M059J (cell line): ENCODE measurements at places on chromosomes 12 and 14.

DNA sequence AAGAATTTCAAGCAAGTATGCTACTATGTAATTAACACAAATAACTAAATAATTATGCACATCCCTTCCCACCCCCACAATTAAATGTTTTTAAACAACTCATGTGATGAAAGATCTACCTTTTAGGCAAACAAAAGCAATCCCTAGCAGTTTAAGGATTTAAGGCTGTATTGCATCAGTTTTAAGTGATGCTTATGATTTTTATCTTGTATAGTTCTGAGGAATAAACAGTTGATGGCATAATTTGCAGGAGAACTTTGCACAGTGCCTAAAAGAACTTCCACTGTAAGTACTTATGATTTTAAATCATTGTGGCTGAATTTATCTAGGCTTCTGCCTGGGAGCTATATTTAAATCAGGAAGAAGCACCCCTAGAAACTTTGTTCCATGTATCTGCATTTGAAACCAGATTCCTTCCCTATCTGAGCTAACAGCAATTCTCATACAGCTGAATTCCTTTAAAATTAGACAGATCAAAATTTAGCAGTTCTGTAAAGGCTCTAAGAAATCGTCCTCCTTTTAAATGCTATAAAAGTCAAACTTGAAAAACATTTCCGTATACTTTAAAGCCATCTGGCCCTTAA lies 388.6 kb downstream of the BCAT1 start:
- DNase-seq = peak; percentile 9

GRCh38 chr12:52310622-52311284 lies 10.4 kb downstream of the KRT83 start:
- peak; percentile 59 for DNase-seq

GRCh38 chr14:63472986-63473788 lies 70.0 kb downstream of the PPP2R5E start:
- no peak for DNase-seq

- DNase-seq = peak; percentile 68
Measured at GRCh38 chr14:92986254-92987147, 63.6 kb downstream of the CHGA start.
